ENCODE measurements at places on chromosomes 6 and 20.

DNA sequence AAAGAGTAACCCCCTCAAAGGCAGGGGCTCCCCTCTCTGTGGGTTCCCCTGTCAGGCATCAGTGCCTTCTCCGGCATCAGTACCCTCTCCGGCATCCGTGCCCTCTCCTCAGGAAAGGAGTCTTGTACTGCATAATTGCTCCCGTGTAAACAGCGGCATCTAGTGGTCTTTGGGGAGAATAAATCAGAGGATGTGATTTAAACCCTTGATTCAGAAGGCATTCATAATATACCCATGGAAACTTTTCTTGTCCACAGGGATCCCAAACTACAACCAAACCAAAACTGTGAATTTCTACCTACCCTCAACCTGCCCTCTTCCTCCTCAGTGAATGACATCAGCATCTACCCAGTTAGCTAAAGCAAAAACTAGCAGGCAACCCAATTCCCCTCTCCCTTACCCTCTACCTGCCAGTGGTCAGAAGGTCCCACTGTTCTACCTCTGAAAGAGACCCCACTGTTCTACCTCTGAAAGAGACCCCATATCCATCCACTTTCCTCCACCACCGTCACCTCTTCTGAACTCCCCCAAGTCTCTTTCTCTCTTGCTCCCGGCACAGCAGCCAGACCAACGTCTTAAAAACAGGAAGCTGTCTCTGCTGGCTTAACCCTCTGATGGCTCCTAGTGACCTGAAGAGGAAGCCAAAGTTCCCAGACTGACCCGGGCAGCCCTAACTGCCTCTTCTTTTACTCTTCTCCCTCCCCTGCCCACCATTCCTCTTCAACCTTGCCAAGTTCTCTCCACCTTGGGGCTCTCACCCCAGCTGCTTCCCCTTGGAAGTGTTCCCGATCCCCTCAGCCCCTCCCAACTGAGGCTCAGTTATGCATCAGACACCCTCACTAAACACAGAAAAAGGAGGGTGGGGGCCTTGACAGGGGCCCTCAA is 27.2 kb downstream of the UBE2V1 start:
- DNase-seq = no peak

DNA sequence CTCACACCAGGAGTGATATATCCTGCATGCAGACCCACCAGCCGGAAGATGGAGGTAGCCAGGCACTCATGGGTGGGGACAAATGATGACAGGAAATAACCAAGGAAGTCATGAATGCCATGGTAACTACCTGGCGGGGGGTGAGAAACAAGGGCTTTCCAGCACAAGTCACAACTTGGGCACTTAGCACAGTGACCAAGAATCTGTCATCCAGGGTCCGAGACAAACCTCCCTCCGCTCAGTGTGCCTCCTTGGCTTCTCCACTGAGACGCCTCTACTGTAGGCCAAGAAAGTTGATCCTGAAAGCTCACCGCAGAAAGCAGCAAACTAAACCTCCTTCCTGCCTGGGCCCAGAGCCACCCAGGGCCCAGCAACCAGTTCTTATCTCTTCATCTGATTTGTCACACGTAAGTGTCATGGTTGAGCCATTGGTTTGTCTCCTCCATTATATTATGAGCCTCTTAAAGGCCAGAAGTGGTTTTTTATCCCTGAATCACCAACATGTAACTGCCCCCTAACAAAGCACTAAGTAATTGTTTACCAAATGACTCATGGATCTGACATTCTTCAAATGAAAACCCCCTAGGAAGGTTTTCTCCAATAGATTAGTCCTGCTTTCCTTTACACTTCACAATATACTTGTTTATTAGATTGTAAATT is 84.3 kb upstream of the TAB2 start:
- no peak for DNase-seq

GRCh38 chr20:23565503-23566045 is 2.7 kb downstream of the CST9L start:
- DNase-seq = no peak

DNA sequence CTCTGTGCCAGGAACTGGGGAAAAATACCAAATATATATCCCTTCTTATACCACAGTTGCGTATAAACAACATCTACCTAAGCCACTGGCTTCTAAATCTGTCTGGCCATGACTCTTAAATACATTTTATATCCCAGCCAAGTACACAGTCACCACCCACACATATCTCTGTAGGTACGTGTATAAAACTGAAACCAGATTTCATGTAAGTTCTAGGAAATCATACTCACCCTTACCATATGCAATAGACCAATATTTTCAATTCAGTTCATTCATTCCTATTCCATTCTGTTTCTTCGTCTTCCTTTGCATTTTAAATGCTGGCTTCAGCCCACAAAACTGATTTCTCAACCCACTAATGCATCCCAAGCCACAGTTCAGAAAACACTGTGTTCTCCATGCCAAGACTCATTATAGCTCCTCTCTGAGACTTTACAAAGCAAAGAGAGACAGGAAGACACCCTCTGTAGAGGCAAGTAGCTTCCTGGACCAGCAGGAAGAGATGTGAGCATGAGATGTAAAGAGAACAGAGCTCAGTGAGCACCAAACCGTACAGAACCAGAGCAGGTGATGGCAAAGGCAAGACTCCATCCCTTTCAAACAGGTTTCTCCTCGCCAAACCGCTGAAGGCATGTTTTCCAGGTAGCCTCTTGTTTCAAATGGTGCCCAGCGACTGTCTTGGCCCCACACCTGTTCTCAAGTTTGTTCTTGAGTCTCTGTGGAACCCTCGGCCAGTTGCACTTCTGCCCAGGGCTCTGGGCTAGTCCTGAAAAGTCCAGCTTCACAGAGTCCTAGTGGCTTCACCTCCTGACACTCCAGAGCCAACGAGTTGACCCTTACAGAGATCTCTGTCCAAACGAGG is 18.7 kb downstream of the FAM50B start:
- DNase-seq = no peak

DNA sequence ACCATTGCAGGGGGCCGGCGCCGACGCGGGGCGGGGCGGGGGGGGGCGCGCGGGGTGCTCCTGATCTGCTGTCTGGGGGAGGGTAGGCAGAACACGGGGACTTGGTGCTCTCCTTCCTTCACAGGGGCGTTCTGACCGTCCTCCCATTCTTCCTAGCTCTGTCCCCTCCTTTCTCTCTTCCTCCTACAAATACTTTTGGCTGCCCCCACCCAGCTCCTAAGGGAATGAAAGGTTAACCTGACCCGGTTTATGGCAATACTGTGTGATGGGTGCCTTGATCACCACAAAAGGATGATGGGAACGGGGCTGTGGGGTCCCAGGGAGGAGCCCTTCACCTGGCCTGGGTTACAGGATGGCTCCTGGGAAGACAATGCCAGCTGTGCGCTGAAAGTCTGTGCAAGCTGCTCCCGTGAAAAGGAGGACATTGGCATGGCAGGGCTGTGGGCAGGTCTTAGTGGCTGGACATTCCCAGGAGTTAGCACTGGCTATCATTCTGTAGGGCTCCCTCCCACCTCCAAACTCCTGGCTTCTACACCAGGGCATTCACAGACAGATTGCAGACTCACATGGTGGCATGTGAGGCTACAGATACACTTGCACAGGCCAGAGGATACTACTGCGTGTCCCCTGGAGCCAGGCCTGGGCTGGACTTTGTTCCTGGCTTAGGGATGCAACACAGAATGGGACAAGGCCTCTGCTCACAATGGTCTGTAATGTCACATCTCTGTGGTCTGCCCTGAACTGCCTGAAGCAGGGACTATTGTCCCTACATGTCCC is 1.9 kb upstream of the TPD52L2 start:
- DNase-seq = no peak

DNA sequence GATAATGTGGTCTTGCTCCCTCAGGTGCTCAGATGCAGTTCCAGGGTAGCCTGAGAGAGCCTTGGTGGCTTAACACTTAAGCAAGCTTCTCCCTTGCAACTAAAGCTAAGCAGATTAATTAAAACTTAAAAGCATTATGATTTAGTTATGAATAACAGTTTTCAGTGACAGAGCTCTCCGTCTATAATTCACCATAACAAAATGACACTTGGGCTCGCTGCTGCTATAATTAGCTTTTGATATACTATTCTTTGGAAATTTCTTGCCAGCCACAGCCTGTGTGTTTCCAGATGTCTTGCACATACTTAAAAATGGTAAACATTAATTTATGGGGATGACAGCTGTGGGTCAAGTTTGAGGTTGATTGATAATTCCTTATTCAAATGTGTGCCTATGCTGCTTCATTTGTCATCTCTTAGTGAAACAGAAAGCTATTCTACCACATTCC is 380.5 kb downstream of the TFAP2B start:
- DNase-seq = no peak

DNA sequence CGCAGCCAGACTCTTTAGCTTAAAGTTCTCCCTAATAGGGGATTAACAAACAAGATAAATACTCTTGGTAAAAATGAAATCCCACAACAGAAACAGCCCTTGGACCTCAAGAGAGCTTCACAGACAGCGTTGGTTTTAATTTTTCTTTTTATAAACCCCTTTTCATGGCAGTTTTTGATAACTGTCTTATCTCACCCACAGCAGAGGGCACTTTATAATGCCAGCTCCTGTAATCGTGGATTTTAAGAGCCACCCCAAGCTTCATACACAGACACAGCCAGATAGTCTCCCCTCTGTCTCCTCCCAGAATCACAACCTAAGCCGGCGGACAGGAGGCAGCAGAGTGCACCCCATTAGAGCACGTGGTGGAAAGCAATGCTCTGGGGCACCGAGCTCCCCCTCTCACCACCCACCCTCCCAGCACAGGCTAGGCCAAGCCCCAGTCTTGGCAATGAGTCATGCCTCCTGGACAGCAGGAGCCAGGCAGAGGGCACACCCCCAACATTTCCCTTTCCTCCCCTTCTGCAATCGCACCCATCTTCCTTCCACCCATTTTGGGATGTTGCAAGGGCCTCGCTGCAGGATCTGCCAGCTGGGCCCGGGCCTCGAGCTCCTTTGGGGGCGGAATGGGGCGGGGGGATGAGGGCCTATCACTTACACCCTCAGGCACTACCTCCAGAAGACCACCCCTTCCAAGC is 2.4 kb downstream of the JAG1 start:
- no peak for DNase-seq

- peak; percentile 11 for DNase-seq
These were observed 26.0 kb downstream of the PTGIS start for GRCh38 chr20:49541733-49542513.

DNA sequence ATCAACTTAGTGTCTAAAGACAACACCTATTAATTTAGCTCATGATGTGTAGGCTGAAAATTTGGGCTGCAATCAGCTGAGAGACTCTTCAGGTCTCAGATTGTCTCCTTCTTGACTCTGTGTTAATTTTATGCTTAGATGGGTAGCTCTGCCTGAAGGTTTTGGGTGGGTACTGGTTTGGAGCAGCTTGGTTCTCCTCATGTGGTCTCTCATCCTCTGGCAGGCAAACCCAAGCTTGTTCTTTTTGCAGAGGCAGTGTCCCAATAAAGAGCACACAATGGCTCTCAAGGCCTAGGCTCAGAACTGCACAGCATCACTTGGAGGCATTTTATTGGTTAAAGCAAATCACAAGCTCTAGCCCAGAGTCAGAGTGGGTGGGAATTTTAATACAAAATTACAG is 280.6 kb downstream of the BTBD3 start:
- no peak for DNase-seq

DNA sequence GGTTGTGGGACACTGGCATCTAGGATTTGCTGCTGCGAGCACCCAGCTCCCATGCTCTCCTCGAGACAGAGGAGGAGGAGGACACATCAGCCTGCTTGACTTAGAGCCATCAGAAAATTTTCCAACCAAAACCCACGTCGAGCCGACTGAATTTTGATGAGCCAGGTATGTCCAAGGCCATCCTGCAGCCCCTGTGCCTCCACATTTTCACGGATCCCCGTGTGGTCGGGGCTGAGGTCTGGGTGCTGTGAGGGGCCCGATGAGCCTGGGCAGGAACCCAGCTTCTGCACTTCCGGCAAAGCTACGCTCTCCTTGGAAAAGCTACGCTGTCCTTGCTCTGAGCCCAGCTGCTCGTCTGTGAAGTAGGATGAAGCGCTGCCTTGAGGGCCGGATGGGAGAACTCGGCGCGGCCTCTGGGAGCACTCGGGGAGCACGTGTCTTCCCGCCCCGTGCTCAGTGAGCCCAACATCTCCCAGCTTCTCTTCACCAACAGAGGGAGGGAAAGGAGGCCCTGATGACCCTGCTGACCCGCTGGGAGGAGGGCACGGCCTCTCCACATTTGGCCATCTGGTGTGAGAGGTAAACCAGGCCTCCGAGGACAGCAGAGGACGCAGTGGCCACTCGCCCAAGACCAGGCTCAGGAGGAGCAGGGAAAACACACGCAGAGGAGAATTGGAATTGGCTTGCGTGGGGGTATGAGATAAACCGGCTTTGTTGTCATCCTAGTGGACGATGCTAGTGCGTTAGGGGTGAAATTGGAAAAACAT is 33.9 kb downstream of the PSMG4 start:
- no peak for DNase-seq

DNA sequence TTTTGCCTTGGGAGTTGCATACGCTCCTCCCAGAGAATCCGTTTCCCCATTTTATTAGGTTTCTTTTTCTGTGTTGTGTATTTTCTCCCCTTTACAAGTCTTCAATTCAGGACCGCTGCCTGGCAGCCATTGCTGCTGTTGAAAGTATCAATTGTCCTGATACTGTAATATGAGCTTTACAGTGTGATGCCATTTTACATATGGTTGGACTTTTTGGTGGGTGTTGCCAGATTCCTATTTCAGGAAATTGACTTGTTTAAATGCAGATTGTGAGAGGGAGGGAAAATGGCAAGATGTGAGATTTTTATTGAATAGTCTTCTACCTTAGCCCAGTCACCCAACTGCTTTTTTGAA is 1.2 kb downstream of the PANK2 start:
- no peak for DNase-seq

- no peak for DNase-seq
These were observed 102.4 kb downstream of the TNFRSF21 start for GRCh38 chr6:47207261-47207660.

GRCh38 chr6:138107752-138108592 is 753 bp upstream of the PERP start:
- DNase-seq = no peak

- no peak for DNase-seq
These were observed 57.3 kb upstream of the PHACTR2 start for GRCh38 chr6:143620447-143620846.

- no peak for DNase-seq
These were observed 79.8 kb upstream of the FAM184A start for GRCh38 chr6:119158057-119158848.

GRCh38 chr6:131060311-131060710 is 2.7 kb downstream of the EPB41L2 start:
- no peak for DNase-seq

GRCh38 chr20:37407573-37408002 is 61.6 kb downstream of the SRC start:
- DNase-seq = no peak

- DNase-seq = no peak
These were observed 48.8 kb upstream of the TSHZ2 start for GRCh38 chr20:52923123-52923937.
